Stimulated activated naive CD8-positive, alpha-beta T cell treated with anti-CD3 and anti-CD28 coated beads, Interleukin-15, Interleukin-2, amounts not matched to agents 100 U/mL and 50 U/mL, for 24 hours (primary cell): ENCODE measurements at places on chromosomes 4 and X.
A peak's percentile ranks its signal among the peaks of the same experiment; 100 is the strongest.

DNA sequence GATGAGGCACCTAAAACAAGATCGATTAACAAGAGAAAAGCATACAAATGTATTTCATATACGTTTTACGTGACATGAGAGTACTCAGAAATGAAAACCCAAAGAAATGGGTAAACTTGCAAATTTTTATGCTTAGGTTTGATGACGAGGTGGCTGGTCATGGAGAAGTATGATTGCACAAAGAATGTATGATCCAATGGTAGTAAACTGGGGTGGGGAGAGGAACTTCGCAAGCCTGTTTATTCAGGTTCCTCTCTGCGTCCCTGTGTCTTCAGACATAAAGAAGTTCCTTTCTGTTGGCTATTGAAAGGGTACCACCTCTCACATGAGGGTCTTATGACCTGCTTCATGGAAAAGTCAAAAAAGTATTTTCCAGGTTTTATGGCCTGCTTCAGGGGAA lies 309.2 kb downstream of the BCOR start:
- no peak for DNase-seq

DNA sequence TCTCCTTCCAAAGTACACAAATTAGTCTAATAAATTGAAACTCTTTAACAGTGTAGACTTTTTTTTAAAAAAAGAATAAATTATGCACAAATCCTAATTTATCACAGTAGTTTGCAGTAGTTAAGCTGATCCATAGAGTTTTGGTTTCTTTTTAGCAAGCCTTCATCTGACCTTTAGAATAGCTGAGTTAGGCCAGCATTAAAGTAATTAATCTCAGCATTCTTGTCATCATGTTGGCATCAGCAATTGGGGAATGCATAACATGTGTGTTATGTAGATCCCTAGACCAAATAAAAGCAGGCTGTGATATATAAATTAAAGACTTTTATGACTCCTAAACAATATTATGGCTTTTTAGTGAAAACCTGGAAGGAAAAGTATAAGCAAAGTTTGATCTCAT lies 426.5 kb upstream of the PABPC4L start:
- DNase-seq: no peak

GRCh38 chrX:105462186-105462585 lies 241.7 kb upstream of the TEX13A start:
- no peak for DNase-seq

GRCh38 chr4:20840648-20841190 lies 140.5 kb downstream of the PACRGL start:
- DNase-seq: no peak

GRCh38 chr4:25454476-25454875 lies 77.4 kb downstream of the ANAPC4 start:
- no peak for DNase-seq

DNA sequence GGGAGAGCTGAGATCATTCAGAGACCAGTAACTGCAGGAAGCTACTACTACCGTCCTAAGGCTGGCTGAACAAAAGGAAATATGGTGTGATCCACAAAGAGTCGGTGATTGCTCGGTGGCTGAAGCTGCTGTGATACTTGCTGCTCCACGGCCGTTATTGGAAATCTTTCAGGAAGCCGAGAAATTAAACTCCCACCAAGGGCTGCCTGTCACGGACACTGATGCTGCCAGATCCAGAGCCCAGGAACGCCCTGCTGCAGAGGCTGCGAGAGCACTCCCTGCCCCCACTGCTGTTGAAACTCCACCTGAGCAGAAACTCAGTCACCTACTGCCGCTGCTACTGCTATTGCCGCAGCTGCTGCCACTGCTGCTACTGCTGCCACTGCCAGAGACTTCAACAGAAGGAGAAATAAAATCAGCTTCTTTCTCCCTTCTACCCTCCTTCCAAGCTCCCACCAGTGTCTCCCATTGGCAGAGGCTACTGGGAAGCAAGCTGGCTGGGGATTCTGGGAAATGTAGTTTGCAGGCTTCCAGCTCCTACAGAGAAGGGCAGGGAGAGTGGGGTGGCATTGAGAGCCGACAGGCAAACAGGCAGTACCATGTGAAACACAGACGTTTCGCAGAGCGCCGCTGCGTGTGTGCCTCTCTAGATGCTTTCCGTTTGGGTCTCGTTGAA lies 126.0 kb upstream of the ENPP6 start:
- peak; percentile 51 for DNase-seq

DNA sequence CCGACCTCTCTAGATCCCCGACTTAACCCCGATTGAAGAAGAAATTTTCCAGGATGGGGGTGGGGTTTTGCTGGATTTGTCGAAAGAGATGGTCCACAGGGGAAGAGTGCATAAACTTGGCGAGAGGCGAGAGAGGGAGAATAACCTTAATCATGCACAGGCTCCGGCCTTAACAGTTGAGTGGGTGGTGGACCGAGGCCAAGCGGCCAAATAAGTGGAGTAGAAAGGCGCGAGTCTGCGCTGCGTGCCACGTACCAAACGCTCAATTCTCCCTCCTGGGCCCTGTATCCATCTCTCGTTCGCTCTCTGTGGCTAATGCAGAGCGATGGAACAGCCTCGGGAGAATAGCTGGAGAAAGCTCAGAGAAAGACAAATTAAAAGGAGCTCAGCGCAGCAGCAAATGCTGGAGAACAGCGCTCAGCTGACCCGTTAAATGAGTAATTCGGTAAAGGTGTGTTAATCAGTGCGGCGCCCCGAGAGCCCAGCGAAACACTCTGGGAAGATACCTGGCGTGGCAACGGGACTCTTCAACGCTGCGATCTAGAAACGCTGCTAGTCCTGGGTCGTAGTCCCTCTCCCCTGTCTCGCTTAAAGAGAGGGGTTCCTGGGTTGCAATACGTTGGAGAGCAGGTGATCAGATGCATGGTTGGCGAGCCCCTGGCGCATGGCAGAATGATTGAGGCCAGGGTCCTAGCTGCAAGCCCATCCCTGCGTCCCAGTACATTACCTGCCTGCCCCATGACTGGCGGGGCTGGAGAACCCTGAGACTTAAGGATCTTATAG lies 887 bp upstream of the IL1RAPL2 start:
- no peak for DNase-seq

GRCh38 chr4:21699446-21699845 lies 249.1 kb downstream of the KCNIP4 start:
- DNase-seq: no peak

- DNase-seq: no peak
These were observed 577.1 kb downstream of the ANKRD50 start for GRCh38 chr4:124135409-124135813.

- peak; percentile 70 for DNase-seq
These were observed at the start of gene GSPT2 for GRCh38 chrX:51743179-51743957. Gene GSPT2, plus strand, starts transcription at chrX:51743442. Its CDS starts 185 bp downstream, at chrX:51743627.

DNA sequence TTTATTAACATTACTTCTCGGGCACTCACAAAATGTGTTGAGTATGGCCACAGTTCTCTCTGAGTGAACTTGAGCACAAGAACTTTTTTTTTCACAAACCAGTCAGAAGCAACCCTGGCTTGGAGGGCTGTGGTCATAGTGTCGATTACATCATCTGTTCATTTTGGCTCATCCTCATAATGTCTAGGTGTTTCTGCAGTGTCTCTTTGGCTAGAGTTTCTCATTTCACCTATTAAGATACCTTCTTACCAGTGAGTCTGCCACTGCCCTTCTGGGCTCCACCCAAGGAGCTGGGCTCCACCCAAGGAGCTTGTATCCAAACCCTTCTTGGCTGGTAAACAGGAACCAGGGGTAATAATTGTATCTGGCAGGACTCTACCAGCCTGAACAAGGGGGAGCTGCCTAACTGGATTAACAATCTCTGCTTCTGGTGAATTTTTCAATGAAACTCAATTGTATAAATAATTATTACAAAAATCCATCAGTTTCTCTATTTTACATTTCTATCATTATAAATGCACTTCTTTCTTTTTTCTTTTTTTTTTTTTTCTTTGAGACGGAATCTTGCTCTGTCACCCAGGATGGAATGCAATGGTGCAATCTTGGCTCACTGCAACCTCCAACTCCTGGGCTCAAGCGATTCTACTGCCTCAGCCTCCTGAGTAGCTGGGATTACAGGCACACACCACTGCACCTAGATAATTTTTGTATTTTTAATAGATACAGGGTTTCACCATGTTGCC lies 667.7 kb upstream of the SLIT2 start:
- DNase-seq: no peak
